ENCODE measurements at places on chromosomes 7 and 10.

GRCh38 chr7:11185179-11185815 lies 211.6 kb downstream of the PHF14 start:
- DNase-seq = peak; percentile 64

- DNase-seq = no peak
Measured at GRCh38 chr7:112104120-112104519, 102.1 kb downstream of the DOCK4 start.

- DNase-seq = peak; percentile 45
Measured at GRCh38 chr7:40439686-40440085, 304.9 kb downstream of the SUGCT start.

DNA sequence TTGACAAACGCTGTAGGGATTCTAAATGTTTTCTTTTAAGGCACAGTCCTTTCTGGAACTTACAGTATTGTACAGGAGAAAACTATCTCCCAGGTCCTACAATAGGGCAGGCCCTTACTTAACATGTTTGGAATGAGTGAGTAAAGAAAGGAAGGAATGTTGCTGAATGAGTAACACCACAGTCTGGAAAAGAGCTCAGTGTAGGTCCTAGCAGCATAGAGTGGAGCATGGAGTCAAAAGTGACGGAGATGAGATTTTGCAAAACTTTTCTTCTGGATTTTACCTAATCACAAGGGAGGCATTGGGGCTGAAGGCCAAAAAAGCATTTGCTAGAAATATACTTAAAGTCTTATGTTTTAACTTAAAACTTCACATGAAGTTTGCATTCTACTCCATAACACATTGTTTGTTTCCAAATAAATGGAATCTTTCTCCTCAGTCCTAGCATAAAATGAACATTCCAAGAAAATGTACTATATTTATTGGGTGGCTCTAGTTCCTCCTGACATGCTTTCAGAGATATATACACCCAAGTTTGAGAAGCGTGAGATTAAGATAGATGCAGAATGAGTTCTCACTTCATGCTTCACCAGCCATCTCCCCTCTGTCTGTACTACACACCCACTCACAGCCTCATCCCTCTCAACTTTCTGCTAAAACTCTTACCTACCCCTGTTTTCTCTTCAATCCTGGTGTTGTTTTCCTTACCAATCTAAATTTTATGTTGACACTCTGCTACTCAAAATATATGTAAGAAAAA lies 20.2 kb upstream of the ADD3 start:
- DNase-seq = peak; percentile 92

GRCh38 chr7:151777908-151778670 lies 98.8 kb downstream of the PRKAG2 start:
- DNase-seq = no peak

DNA sequence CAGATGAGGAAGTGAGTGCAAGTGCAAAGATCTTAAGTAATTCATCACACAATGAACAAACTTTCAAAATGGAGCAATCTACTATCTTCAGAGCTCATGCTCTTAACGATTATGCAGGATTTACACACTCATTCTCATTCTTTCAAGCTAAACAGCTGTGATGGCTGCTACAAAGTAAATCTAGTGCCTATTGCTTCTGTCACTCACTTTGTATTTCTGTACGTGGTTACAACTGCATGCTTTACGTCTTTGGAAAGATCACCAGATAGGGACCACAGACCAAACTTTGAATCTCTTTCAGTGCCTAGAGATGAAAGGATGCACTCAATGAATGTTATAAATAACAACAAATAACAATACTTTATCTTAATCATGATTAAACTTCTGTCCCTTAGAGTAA lies 194.6 kb downstream of the MAGI2 start:
- DNase-seq = no peak

GRCh38 chr7:35714862-35715261 lies 19.9 kb upstream of the HERPUD2 start:
- DNase-seq = no peak

DNA sequence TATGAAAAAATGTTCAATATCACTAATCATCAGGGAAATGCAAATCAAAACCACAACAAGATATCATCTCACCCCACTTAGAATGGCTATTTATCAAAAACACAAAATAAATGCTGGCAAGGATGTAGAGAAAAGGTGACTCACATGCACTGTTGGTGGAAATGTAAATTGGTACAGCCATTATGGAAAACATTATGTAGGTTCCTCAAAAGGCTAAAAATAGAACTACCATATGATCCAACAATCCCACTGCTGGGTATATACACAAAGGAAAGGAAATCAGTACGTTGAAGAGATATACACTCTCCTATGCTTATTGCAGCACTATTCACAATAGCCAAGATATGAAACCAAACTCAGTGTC lies 50.2 kb downstream of the CDK1 start:
- DNase-seq = peak; percentile 31

DNA sequence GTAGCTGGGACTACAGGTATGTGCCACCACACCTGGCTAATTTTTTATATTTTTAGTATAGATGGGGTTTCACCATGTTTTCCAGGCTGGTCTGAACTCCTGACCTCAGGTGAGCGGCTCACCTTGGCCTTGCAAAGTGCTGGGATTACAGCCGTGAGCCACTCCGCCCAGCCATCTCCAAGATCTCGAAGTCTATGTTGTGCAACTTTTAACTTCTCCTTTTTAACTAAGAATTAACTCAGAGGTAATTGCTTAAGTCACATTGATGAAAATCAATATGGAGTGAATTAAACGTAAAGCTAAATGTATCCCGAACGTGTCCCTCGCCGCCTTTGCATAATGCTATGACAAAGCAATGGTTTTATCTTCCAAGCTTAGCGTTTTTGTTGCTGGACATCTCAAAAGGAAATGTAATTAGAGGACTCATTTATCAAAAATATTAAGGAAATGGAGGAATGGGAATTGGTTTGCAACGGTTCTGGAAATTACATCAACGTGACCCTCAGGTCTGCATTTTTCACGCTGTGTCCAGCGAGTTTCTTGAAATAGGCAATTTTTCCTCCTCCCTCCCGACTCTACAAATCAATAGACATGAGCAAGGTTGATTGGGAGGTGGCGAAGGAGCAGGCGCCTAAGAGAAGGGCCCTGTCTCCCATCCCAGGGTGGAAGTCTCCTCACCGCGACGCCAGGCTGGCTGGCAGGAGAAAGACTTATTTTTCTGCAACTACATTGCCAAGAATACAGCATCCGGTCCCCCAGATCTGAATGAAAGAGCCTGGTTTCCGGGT lies 89.8 kb downstream of the TMEM130 start:
- no peak for DNase-seq

DNA sequence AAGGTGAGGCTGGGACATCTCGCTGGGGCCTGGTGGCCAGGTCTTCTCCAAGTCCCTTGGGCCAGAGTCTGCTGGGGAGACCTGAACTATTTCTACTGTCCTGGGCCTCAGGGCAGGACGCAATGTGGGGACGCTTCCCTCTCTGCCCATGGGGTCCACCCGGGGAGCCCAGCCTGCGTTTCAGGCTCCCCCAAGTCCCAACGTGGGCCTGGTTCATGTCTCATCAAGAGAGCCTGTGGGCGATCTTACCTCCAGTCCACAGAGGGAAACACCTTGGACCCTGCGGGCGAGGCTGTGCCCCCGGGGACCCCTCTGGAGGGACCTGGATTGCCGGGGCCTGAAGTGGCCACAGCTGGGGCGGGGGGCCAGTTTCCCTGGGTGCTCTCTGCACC lies 91.7 kb downstream of the DNAJB6 start:
- no peak for DNase-seq

DNA sequence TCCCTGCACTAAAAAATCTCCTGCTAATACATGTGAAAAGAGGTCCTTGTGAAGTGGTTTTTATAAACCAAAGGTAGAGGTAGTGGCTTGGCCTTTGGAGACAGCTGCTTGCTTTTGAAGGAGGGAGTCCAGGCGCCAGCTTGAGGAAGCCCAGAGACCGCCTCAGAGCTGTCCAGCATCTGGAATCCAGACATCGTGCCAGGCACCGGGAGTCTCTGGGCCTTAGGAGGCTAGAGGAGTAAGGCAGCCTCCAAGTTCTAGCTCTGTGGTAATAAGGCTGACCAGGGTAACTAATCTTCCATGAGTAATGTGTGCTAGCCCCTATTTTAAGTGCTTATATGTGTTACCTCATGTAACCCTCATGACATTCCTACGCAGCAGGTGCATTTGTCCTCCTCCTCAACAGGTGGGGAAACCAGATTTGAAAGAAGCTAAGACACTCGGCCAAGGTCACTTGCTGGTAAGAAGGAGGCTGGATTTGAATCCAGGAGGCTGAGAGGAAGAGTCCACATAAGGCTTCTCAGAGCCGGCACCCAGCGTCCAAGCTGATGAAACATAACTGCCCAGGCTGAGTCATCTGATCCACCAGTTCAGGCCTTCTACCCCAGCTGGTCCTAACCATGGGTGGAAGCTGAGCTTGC lies 26.1 kb downstream of the PRLHR start:
- DNase-seq = peak; percentile 9

- peak; percentile 71 for DNase-seq
Measured at GRCh38 chr10:13716081-13717071, 129.6 kb downstream of the PRPF18 start.

GRCh38 chr10:75211007-75211691 lies 553 bp downstream of the VDAC2 start:
- peak; percentile 58 for DNase-seq

- DNase-seq = no peak
Measured at GRCh38 chr10:86163522-86164173, 202.9 kb downstream of the GRID1 start.

DNA sequence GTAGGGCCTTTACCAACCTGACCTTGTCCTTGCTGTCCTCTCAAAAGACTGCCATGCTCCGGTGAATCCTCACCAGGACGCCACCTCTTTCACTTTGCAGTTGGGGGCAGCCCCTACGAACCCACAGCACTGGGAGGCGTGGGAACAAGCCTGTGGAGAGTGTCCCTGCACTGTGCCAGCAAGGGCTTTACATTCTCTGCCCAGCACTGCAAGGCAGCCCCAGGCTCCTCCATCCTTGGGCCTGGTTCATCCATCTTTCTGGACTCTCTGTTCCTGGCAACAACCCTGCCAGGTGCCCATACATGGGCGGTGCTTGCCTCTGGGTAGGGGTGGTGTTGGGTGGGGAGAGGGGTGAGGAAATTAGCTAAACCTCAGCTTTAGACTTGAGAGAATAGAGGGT lies 1.4 kb downstream of the CHAT start:
- no peak for DNase-seq

DNA sequence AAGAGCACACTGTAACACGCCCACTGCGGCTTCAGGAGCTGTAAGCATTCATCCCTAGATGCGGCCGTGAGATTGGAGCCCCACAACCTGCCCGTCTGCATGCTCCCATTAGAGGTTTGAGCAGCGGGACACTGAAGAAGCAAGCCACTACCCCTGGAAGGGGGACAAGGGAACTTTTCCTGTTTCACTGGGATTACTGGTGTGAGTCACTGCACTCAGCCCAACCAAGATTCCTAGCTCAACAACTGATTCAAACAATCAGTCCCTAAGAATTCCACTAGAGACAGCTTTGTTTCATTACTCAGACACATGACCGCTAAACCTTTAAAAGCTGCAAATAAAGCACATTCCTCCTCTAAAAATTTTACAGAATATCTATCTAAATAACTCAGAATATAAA lies 69.8 kb downstream of the ORC5 start:
- DNase-seq = peak; percentile 68

GRCh38 chr7:104857458-104858425 lies 156.3 kb upstream of the KMT2E start:
- DNase-seq = no peak

GRCh38 chr7:29723599-29723998 lies 82.7 kb upstream of the WIPF3 start:
- peak; percentile 49 for DNase-seq

DNA sequence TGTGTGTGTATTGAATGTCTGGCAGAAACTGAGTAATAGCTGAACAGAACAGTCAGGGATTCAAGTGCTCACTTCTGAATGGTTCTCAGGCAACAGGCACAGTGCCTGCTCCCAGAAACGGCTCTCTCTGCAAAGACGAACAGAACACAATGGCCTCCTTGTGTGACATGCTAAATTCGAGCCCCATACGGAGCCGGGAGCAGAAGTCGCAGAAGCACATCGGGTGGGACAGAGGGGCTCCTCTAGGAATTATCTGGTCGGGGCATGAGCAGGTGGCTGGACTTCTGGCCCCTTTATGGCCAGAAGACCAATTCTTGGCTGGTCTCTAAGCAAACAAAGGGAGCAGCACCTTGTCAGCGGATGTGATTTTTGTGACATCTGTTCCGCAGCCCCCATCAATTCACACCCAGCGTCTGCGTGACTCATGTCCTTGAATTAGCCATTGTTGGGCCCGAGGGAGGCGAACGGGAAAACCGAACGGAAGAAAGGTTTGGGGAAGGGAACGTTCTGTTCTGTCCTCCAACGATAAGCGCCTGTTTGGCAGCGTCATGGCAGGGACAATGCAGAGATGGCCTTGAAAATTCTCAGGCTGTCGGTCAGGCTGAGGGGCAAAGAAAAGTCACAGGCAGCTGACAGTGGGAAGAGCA lies 47.3 kb upstream of the NPTX2 start:
- peak; percentile 25 for DNase-seq

DNA sequence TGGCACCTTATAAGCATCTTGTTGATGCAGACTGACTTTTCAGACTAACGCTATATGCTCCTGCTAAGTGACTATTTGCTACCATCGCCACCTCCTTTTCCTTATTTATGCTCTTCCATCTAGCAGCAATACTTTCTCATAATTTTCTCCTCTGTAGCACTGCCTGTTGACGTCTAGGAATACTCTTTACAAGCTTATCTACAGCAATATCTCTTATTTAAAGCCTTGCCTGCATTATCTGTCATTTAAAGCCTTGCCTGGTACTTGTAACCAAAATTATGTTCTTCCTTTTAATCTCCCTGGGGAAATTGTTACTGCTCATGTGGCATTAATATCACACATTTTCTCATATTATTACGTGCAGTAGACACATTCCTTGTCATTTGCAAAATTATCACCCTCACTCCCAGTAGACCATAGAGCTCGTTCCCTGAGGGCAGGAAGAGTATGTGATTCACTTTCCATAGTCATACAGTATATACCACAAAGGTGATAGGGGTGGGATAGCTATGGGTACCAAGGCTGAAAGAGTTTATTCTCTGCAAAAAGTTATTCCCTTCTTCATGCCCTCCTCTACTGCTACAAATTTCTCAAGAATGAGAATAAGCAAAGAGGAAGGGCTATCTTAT lies 359.7 kb upstream of the PCDH15 start:
- DNase-seq = no peak

GRCh38 chr10:43795639-43796038 lies 147.0 kb upstream of the ZNF32 start:
- no peak for DNase-seq

DNA sequence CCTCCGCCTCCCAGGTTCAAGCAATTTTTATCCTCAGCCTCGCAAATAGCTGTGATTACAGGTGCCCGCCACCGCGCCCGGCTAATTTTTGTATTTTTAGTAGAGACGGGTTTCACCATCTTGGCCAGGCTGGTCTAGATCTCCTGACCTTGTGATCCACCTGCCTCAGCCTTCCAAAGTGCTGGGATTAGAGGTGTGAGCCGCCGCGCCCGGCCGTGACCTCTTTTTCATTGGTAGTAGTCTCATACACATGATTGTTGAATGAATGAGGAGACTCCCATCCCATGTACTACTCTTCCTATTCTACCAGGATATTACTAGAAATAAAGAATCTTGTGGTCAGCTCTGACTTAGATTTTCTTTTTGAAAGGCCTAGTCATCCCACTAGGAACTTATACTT lies 56.8 kb downstream of the ARID5B start:
- no peak for DNase-seq
